ENCODE measurements at places on chromosomes 5 and 9.

DNA sequence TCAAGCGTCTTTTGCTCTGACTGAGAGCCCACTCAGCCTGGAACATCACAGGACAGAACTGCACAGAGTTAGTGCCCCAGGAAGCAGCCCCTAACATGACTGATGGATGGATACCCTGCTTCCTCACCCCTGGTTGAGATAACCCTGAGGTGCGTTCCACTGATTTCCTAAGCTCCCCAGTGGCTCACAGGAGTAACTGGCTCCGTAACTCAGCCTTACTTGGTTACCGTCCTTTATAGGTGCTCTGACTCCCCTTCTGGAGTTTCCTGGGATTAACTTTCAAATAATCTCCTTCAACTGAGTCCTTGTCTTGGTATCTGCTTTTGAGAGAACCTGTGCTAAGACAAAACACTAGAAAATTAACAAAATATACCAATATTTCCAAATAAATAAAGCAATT is 449.5 kb downstream of the AGTPBP1 start:
- no peak for DNase-seq

DNA sequence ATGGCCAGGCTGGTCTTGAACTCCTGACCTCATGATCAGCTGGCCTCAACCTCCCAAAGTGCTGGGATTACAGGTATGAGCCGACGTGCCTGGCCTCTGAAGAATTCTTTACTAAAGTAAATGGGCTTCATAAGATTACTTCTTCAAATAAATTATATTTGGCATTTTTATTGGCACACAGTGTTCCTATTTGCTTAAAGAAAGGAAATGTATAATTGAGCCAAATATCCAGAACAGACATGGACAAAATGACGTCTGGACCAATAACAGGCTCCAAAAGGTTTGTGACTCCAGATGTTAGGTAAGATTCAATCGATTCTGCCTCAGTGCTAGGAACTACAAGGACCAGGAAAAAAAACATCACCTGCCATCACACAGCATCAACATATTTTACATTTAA is 40.7 kb downstream of the ECPAS start:
- no peak for DNase-seq

DNA sequence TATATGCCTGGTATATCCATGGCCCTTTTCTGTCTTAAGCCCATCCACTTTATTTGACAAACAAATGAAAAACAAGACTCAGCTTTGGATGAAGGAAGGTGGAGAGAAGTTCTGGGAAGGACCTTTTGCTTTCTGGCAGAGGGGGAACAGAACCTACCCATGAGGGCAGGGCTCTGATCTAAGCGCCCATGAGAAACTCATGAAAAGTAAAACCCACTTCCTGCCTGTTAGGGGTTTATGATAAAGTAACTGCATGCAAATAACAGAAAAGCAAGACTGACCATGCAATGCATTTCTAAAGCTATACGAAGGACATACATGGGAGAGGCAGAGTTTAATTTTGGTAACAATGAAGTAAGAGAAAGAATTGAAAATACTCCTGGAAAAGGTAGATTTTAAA is 181.9 kb upstream of the ADRA1B start:
- no peak for DNase-seq

DNA sequence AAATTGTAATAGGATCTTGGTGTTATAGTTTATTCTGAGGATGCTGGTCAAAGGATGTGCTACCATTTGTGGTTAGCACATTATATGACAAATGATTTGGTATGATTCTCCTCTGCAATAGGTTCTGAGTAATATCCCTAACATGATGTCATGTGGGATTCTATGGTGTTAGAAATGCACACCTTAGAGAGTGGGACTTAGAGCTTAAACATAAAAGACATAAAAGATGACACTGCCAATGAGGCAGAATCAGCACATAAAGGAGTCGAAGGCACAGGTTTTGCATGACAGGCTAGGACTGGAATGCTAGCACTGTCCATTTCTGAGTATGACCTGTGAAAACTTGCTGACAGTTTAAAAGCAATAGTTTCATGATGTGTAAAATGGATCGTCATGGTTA is 100.4 kb downstream of the OSTF1 start:
- no peak for DNase-seq

GRCh38 chr5:115947260-115947659 is 15.0 kb upstream of the LVRN start:
- no peak for DNase-seq

- no peak for DNase-seq
These were observed 1.8 kb downstream of the CDKN2B-AS1 start for GRCh38 chr9:21996438-21996837.

DNA sequence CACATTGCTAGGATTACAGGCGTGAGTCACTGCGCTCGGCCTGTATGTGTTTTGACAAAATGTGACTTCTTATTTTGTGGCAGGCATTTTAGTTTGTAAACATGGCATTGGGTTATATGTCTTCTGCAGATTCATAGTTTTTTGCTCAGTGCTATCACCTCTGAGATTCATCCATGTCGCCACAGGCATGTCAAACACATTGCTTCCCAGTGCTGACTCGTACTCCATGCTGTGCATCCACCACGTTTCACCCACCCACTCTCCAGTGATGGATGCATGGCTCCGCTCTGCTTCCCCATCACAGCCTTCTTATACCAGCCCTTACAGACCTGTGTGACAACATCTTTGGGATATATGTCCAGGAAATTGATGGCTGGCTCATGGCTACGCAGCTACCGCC is 158.8 kb downstream of the GAS1 start:
- DNase-seq = no peak

DNA sequence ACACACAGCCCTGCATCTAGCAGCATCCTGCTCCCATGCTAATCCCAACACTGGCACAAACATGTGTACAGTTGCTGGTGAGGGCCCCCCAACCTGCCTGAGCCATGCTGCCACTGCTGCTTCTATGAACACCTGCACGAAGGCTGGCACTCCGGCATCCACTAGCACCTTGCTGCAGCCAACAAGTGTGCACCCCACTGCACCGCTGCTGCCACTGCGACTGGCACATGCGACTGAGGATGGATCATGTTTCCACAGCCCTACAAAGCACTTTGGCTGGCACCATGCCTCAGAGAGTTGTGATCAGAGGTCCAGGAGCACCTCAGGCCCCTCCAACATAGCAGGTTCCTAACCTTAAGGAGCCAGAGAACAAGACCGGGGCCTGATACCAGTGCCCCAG is 7.8 kb upstream of the PDCD1LG2 start:
- DNase-seq = no peak

DNA sequence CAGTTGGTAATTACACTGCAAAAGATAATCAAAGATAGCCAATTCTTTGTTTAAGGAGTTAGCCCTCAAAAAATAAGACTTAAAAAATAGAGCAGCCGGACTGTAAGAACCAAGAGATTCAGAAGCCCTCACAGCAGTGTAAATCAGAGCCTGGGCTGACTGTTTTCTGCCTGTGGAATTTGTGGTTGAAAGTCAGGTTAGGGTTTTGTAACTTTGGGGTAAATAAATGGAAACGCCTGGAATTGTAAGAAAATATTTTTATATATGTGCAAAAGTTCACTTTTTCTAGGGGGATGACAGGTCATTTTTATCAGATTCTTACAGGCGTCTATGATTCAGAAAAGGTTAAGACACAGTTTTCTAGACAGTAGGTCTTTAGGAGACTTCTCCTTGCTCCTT is 35.6 kb downstream of the KLHL3 start:
- DNase-seq = no peak

DNA sequence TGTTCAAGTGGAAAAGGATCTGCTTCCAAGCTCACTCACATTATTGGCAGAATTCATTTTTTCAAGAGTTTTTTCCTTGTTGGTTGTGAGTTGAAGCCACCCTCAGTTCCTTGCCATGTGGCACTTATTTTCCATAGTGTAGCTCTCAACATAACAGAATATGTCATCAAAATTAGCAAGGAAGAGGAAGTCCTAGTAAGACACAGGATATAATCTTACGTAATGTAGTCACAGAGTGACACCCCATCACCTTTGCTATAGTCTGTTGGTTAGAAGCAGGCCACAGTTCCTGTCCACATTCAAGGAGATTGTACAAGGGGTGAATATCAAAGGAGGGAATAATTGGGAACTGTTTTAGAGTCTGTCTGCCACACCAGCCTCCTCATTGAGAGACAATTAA is 15.7 kb downstream of the IRGM start:
- no peak for DNase-seq

GRCh38 chr9:16342246-16343020 is 528.0 kb downstream of the BNC2 start:
- no peak for DNase-seq

DNA sequence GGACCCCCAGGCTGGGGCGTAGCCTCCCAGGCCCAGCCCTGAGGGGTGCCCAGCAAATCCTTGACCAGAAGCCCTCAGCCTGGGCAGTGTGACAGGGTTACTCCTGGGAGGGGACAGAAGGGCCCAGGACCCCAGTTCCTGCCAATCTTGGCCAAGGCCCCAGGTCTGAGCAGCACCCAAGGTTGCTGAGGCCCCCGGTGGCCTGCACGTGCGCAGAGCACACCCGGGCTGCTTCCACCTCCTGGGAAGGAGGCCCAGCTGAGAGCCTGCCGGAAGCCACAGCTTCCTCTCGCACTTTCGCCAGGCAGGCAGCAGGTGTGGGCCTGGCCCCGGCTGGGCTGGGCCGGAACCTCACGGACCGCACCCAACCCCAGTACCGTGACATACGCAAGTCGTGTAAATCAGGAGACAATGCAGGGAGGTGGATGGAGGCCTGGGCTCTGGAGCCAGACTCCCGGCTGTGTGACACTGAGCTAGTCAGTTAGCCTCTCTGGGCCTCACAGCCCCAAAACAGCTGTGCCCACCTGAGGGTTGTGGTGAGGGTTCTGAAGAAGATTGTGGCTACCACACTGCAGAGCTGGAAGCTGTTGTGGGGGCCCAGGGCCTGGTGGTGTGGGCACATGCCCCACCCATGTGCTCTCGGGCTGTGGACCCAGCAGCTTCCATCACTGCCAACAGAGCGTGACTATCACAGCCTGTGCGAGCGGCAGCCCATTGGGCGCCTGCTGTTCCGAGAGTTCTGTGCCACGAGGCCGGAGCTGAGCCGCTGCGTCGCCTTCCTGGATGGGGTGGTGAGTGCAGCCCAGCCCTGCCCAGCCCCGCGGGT is 5.1 kb downstream of the GRK6 start:
- DNase-seq = peak; percentile 73

DNA sequence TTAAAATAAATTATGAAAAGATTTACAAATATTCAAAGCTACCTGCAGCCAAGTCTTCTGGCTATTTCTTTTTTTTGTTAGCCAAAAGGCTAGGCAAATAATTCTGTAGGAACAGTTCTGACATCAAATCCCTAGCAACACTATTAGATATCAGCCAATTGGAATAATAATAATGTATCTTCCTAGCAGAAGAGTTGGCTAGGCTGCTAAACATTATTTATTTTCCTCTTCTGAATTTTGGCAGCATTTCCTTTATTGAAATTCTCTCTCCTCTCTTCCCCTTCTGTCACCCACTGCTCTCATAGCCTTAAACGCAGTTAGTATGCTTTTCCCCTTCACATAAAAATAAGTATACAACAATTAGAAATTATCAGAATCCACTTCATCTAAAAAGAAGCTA is 42.6 kb downstream of the ZDHHC21 start:
- DNase-seq = no peak

- no peak for DNase-seq
These were observed 127.0 kb downstream of the NNT start for GRCh38 chr5:43729846-43730478.

DNA sequence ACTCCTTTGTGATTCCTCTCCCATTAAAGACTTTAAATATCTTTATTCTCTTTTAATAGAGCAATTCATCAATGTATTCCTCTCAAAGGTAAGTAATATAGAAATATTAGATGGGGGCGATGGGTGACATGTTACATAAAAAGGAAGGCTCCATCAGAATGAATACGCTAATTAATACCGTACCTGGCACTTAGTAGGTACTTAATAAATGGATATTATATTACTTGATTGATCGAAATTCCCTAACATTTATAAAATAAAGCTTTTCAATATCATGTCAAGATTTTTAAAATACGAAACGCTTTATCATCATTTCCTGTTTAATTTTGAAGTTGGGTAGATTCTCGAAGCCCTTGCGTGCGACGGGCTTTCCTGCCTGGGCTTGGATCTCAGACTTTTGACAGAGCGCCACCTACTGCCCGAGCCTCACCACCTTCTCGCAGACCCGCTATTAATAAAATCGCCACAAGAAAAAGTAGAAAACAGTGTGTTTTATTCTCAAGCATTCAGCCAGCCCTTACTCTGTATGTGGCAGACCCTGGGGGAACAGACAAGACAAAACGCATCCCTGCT is 99.4 kb downstream of the C5orf15 start:
- DNase-seq = peak; percentile 64

DNA sequence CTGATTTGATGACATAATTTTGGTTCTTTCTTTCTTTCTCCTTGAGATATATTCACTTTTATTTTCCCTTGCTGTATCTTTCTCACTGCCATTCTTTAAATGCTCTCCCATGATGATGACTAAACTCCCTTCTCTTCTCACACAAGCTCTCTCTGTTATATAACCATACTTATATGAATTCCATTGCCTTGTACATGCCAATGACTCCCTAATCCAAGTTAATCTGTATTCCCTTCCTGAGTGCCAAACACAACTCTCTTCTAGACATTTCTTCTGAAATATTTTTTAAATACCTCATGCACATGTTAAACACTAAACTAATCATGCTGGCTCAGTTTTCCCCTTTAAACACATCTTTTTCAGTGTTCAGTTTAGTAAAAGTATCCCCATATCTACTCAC is 62.2 kb upstream of the ST8SIA4 start:
- no peak for DNase-seq

DNA sequence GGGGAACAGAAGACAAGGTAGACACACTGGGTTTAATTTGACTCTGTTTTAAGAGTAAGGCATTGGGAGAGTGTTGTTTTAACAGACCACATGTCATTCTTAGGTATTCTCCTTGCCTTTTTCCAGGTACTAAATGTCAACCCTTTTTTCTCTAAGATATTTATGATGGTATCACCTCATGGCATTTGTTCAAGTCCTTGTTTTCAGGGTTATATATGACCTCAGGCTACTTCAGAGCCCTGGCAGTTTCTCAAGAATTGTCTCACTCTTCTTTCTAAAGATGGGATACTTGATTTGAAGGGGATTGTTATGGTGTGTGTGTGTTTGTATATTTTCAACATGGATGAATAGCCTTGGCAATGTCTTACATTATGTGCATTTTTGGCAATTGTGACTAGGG is 131.1 kb upstream of the ACTBL2 start:
- DNase-seq = no peak

DNA sequence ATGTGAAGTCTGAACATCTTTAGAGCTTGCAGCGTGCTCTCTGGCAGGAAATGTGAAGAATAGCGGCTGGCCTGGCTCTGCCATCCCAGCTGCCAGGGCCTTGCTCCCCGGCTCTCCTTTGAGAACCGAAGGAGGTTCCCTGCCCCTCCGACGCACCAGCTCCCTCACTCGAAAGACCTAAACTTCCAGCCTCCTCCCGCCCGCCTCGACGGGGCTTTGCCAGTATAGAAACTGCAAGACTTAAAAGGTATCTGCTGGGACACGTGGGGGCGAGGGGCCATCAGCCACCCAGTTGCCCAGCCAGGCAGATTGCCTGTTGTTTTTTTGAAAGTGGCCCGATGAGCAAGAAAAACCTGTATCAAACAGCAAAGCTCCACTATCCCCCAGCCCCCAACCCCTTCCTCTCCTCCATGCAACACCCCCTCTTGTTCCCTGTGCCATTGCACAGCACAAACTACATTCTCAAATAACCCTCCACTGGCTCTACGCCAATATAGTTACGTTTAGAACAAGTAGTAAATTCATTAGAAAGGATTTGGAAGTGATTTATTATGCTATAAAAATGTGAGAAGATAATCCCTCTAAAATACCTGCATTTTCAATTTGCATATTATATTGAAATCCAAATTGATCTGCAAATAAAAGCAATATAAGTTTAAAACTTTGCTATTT is 331.9 kb downstream of the MED10 start:
- DNase-seq = no peak
